HEK293T (cell line): ENCODE measurements at places on chromosomes 13 and 19.

- DNase-seq = peak; percentile 72
Observed at GRCh38 chr19:41997121-41997850, 3.3 kb upstream of the ATP1A3 start.

GRCh38 chr13:95652821-95653220 lies 8.3 kb upstream of the DZIP1 start:
- DNase-seq = no peak

DNA sequence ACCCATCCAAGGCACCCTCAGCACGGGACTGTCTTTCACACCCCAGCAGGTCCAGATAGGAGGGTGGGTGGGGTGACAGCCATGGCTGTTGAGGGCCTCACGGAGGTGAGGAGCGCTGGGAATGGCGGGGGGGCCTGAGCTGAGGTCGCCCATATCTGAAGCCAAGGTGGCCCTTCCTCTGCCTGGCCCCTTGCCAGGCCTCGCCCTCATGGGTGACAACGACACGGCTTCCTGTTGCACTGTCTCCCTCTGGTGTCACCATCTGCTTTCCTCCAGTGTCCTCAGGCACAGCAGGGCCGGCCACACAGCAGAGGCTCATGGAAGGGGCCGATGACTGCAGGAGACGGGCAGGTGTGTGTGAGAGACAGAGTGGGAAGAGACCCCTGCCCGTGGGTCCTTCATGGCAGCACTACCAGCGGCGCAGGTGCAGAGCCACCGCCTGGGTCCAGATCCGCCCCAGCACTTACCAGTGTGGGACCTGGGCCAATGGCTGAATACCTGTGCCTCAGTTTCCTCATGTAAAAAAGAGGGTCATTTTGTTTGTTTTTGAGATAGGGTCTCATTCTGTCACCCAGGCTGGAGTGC lies 8.1 kb upstream of the NKPD1 start:
- DNase-seq = no peak

DNA sequence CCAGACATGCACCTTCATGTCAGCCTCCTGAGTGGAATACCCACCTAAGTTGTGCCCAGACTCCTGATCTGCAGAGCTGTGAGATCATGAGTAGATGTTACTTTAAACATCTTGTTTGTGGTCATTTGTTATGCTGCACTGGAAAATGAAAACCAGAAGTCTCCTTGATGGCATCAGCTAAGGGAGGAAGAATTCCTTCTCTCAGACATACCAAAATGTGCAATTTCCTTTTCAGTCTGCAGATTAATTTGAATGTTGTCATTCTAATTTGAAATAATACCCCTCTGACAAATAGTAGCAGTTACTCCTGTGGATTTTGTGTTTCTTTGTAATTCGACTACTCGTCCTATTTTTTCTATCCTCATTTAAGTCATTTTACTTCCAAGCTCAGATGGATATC lies 59.3 kb downstream of the ITGBL1 start:
- no peak for DNase-seq

DNA sequence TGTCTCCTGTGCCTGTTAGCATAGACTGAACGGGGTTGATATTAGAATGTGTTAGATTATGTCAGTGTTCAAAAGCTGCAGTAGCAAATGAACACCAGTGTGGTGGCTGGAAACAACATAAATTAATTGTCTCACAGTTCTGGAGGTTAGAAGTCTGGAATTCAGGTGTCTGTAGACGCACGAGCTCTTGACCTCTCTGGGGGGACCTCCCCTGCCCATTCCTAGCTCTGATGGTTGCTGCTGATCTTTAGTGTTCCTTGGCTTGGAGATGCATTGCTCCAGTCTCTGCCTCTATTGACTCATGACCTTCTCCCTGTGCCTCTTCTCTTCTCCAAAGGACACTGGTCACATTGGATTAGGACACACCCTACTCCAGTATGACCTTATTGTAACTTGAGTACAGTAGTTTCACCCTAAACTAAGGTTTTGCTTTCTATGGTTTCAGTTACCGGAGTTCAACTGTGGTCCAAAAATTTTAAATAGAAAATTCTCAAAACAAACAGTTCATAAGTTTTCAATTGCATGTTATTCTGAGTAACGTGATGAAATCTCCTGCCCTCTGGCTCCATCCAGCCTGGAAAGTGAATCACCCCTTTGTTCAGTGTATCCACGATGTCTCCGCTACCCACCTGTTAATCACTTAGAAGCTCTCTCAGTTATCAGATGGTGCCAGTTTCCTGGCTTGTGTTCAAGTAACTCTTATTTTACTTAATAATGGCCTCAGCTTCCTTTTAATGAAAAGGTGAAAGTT lies 273.2 kb downstream of the MYO16 start:
- no peak for DNase-seq

- DNase-seq = no peak
Observed at GRCh38 chr13:33550885-33551284, 265.3 kb upstream of the STARD13 start.

- no peak for DNase-seq
Observed at GRCh38 chr13:51380269-51380668, 40.8 kb downstream of the SERPINE3 start.

GRCh38 chr13:107642831-107643230 lies 572.5 kb downstream of the LIG4 start:
- DNase-seq = no peak

GRCh38 chr19:21028969-21029268 lies 8.5 kb downstream of the ZNF430 start:
- DNase-seq = no peak

GRCh38 chr19:43476606-43477005 lies 11.2 kb upstream of the LYPD3 start:
- no peak for DNase-seq

- DNase-seq = no peak
Observed at GRCh38 chr19:13152356-13152973, 2.3 kb downstream of the IER2 start.

- no peak for DNase-seq
Observed at GRCh38 chr13:20738616-20739015, 35.1 kb downstream of the IL17D start.

DNA sequence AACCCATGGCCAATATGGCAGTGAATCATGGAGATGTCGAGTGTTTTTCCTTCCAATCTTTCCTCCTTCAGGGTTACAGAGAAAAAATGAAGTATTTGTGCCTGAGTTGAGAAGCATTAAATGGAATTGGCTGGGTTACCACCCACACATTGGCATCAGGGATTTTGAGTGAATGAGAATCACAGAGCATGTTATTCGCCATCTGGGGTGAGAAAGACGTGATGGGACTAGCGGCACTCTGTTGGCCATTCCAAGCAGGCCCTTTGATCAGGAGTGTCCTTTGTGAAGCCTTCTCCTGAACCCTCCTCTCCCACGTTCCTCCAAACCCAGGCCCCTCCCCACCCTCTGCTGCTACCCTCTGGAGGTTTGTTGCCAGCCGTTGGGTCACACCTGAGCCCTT lies 84.2 kb upstream of the PCDH8 start:
- no peak for DNase-seq

DNA sequence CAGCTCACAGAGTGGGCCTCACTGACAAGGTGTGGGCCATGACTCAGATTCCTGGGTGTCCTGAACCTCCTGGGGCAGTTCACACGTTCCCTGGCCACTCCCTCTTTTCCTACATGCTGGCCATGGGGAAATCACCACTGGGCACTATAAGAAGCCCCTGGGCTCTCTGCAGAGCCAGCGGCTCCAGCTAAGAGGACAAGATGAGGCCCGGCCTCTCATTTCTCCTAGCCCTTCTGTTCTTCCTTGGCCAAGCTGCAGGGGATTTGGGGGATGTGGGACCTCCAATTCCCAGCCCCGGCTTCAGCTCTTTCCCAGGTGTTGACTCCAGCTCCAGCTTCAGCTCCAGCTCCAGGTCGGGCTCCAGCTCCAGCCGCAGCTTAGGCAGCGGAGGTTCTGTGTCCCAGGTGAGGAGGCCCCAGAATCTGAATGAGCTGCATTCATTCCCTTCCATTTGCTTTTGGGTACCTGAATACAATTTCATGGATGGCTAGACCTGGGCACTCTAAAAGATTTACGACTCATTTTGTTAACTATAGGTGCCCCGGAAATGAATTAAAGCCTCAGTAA lies at the start of gene OLFM4:
TSS of gene OLFM4 (plus strand) at position 177 of the 567 bp plus-strand sequence. CDS start at position 201, 24 bp downstream.
- no peak for DNase-seq

DNA sequence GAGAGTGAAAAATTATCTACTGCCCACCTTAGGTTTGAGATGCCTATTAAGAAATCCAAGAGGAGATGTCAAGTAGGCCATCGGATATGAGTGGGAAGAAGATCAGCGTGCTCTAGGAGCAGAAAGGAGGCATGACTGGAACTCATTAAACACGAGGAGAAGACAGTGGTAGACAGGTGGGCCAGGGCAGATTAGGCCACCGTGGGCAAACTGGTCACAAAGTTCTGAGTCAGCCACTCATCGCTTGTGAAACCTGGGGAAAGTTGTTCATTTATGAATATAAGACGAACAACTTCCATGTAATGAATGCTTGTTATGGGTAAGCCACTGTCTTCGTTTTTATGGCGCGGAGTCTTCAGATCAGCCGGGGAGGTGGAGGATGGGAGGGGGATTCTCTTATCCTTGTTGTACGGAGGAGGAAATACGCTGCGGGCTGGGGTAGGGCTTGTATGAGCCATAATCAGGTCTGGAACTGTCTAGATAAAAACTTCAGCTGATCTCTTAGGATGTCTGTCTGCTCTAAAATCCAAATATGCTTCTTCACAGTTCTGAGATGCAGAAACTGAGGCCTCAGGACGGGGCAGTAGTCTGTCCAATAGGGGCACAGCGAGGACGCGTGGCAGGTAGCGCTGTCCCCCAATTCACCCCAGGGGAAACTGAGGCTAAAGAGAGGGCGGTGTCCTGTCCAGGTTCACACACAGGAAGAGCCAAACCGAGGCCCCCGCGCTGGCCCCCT lies 1.1 kb upstream of the ZNF444 start:
- no peak for DNase-seq

DNA sequence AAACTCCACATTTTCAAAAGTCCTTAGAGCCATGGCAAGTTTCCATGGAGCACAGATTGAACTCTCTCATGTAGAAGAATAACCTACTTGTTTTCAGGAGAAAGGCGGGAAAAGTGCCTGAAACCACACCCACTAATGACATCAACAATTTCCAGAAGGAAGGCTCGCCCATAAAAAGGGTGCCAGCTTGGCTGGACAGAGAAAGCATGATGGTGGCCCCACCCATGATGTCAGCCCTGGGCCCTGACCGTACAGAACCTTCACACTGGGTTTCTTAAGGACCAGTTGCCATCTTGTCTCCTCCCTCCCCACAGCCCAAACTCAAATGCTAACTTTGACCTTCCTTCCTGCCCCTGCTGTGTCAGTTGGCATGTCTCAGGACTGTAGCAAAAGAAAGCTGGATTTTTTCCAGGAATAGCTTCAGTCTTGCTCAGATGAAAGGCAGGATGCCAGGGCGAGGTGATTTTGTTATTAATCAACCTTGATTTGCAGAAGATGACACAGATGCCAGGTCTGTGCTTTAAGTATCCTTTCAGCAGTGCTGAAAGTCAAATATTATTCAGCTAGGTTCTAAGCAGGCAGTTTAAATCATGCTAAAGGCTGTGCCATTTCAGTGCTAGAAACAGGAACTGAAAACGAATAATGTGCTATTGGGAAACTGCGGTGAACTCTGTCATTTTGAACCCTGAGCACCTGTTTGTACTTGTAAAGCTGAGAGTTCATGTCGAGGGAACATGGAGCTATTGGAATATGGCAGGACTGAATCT lies 89.5 kb upstream of the RFC3 start:
- no peak for DNase-seq

- no peak for DNase-seq
Observed at GRCh38 chr19:4578552-4579248, 19.2 kb upstream of the SEMA6B start.

DNA sequence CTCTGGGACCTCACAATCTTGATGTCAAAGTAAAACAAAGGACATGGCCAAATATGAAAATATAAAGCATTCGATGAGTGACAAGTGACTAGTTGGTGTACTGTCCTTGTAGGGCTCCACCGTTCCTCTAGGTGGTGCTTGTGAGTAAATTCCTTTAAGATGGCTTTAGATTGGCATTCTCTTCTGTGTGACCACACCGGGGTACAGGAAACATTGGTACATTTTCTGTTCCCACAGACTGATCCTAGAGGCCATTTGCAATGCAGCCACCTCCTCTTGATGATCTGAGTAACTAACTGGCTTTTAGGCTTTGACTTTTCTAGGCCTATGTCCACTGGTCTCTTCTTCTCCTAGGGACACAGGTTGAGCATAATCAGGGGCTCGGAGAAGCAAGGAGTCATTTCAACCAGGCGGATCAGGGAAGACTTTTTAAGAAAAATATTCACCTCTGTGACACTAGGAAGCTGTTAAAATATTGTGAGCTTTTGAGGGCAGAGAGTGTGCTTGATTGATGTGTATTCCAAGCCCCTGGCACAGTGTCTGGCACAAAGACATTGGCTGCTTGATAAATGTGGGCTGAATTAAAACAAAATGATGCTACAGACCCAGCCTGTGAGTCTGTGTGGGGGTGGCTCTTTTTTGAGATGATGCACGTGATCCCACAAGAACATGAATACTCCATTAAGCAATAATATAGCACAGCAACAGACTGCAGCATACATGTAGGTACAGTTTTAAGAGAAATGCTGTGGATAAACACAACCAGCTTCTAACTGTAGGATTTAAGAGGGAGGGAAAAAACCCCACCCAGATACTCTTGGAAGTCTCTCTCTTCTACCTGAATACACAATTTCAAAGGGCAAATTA lies 21.0 kb downstream of the EPSTI1 start:
- DNase-seq = peak; percentile 53

- no peak for DNase-seq
Observed at GRCh38 chr19:48907671-48908070, 7.6 kb downstream of the NUCB1 start.

GRCh38 chr13:78078168-78078567 lies 159.5 kb upstream of the EDNRB start:
- no peak for DNase-seq

DNA sequence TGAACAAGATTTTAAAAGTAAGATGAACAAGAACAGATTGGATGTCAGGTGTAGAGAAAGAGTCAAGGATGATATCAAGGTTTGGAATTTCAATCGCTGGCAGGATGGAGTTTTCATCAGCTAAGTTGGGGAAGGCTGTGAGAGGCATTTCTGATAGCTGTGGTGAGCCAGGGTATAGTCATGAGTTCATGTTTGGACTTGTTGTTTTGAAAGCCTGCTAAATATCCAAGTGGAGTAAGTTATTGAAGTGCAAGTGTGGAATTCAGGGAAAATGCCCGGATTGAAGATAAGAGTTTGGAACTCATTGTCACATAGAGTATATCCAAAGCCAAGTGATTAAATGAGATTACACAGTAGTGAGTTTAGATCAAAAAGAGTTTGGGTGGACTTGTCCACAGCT lies 11.0 kb upstream of the EPSTI1 start:
- DNase-seq = no peak
